ENCODE measurements at places on chromosomes 2 and 18.

GRCh38 chr18:44518091-44518615, 162.5 kb upstream of the SETBP1 start:
- no peaks in the 10 kb centered on the region for H3K4me1 ChIP-seq
- DNase-seq, result no peak
- no peak overlapping the region for H3K27ac ChIP-seq
- no peaks in the 10 kb centered on the region for H3K36me3 ChIP-seq
- no peaks in the 10 kb centered on the region for H3K27me3 ChIP-seq

- H3K4me1 ChIP-seq, result no peaks in the 10 kb centered on the region
- no peaks in the 10 kb centered on the region for H3K27me3 ChIP-seq
- no peak overlapping the region for H3K4me3 ChIP-seq
- no peak overlapping the region for H3K27ac ChIP-seq
- no peaks in the 10 kb centered on the region for H3K36me3 ChIP-seq
Measured at GRCh38 chr2:118889995-118890394, 42.5 kb upstream of the EN1 start.

DNA sequence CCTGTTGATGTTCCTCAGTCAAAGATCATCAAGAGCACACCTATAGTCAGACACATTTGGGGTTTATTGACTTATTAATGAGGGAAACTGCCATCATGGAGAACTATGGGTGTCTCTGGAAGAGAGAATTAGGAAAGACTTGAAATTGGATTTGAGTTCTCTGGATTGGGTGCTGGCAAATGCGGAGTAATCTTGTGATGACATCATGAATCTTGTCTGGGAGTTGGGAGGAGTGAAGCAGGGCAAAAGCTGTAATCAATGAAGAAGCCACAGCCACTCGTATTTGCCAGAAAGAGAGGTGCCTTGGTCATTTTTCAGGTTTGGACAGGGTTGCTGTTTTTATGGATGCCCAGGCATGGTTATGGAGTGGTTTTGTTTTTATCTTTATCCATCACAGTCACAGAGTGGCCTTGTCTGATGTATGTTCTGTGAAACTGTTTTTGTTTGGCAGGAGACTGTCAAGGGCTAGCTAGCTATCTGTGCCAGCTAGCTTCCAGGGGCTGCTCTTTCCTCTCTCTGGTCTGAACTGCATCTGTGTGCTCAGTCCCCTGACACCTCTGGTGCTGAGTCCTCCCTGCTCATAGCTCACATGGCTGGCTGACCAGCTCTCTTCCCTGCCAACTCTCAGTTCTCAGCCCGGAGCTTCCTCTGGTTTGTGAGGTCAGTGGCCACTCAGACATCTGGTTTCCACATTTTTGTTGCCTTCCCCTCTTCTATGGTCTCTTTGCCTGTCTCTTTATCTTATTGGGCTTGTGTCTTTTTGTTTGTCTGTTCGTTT, 193.4 kb upstream of the RMP24 start:
- H3K36me3 ChIP-seq, result no peaks in the 10 kb centered on the region
- H3K4me1 ChIP-seq, result no peaks in the 10 kb centered on the region

- peak overlapping the region; percentile 37 for H3K27ac ChIP-seq
- DNase-seq, result no peak
- peak overlapping the region; percentile 92 for H3K4me3 ChIP-seq
- peaks cover 29% of the 10 kb centered on the region for H3K4me1 ChIP-seq
- no peaks in the 10 kb centered on the region for H3K36me3 ChIP-seq
- H3K27me3 ChIP-seq, result peaks cover 15% of the 10 kb centered on the region
Measured at GRCh38 chr18:26546875-26547645, 1.3 kb downstream of the KCTD1 start.

GRCh38 chr2:100399714-100400113, 17.8 kb downstream of the CHST10 start:
- H3K4me1 ChIP-seq, result peaks cover 7% of the 10 kb centered on the region
- no peak for DNase-seq
- H3K27ac ChIP-seq, result no peak overlapping the region
- H3K27me3 ChIP-seq, result no peaks in the 10 kb centered on the region
- H3K4me3 ChIP-seq, result no peak overlapping the region

DNA sequence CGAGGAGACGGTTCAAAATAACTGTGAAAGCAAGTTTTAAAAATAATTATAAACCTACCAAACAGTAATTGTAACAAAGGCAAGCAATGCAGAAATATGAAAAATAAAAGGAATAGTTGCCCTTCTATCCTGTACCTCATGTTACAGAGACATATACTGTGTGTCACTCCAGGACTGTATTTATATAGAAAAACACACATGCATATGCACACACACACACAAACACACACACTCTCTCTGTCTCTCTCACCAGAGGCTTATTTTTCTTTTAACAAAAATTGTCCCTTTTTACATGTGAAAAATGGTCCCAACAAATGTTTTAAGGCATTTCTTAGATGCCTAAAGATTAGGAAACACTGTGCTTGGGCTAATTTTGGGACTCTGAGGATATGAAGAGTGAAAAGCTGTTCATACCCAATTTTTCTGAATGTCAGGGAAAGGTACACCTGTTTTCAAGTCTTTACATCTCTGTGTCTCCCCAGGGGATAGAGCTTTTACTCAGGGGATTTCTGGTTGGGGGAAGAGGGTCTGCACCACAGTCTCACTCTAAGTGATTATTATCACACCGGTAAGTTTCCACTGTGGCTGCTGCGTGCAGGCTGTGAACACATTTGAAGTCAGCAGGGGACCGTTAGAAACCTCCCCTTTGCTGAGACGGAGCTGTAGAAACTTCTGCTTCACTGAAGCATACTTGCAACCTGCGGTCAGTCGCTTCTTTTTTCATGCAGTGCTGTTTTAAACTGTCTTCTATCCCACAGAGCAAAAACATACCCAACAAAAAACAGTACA, 51.4 kb upstream of the SPAG16 start:
- no peak overlapping the region for H3K27ac ChIP-seq
- DNase-seq, result peak; percentile 18
- peaks cover 8% of the 10 kb centered on the region for H3K4me1 ChIP-seq
- H3K27me3 ChIP-seq, result peaks cover 35% of the 10 kb centered on the region

GRCh38 chr2:237060534-237061312, 25.0 kb upstream of the COPS8 start:
- H3K4me1 ChIP-seq, result peaks cover 4% of the 10 kb centered on the region
- H3K36me3 ChIP-seq, result no peaks in the 10 kb centered on the region
- H3K4me3 ChIP-seq, result no peak overlapping the region
- H3K27ac ChIP-seq, result no peak overlapping the region
- peaks cover 16% of the 10 kb centered on the region for H3K27me3 ChIP-seq

GRCh38 chr2:145957929-145958328, 1438.0 kb upstream of the ZEB2 start:
- H3K36me3 ChIP-seq, result no peaks in the 10 kb centered on the region
- no peaks in the 10 kb centered on the region for H3K4me1 ChIP-seq
- no peak for DNase-seq
- H3K27ac ChIP-seq, result no peak overlapping the region
- H3K27me3 ChIP-seq, result no peaks in the 10 kb centered on the region

GRCh38 chr2:226898121-226898520, 62.3 kb downstream of the RHBDD1 start:
- DNase-seq, result no peak
- H3K4me3 ChIP-seq, result no peak overlapping the region
- H3K36me3 ChIP-seq, result peaks cover 5% of the 10 kb centered on the region
- H3K27ac ChIP-seq, result no peak overlapping the region
- peaks cover 9% of the 10 kb centered on the region for H3K4me1 ChIP-seq
- H3K27me3 ChIP-seq, result no peaks in the 10 kb centered on the region

DNA sequence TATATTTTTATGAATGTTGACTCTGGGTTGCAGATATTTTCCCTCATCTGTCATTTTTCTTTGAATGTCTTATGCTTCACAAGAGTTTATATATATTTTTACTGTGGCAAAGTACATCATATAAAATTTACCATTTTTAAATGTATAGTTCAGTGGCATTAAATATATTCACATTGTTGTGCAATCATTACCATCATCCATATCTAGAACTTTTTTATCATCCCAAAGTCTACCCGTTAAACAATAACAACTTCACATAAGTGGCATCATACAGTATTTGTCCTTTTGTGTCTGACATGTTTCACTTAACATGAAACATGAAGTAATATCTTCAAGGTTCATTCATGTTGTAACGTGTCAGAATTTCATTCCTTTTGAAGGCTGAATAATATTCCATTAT, 24.5 kb downstream of the RAB3GAP1 start:
- peaks cover 8% of the 10 kb centered on the region for H3K36me3 ChIP-seq
- H3K27me3 ChIP-seq, result no peaks in the 10 kb centered on the region
- no peak overlapping the region for H3K4me3 ChIP-seq

DNA sequence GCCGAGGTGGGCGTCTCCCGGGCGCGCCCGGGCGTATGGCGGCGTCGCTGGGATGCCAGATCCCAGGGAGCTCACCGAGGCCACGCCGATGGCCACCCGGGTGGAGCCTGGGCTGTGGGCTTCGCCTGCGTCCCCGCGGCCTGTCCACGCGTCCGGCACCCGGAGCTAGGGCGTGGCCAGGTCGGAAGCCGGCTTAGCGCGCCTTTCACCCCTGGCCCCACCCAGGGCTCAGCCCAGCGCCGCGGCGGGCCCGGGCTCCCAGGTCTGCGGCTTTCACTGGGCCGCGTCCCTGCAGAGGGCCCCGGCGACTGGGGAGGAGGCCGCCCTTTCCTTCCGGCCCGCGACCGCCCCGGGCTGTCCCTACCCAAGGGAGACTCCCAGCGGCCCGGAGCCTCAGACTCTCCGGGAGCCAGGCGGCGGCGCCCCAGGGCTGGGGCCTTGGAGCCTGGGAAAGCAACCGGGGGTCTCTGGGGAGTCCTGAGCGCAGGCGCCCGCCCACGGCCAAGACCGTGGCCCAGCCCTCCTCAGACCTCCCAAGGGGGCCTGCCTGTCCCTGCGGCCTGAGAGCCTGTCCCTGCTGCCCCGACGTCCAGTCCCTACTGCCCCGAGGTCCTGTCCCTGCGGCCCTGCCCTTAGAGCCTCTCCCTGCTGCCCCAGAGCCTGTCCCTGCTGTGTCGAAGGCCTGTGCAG, 36.3 kb upstream of the ITM2C start:
- H3K27ac ChIP-seq, result no peak overlapping the region
- peaks cover 13% of the 10 kb centered on the region for H3K4me1 ChIP-seq
- H3K36me3 ChIP-seq, result peaks cover 6% of the 10 kb centered on the region
- DNase-seq, result no peak

DNA sequence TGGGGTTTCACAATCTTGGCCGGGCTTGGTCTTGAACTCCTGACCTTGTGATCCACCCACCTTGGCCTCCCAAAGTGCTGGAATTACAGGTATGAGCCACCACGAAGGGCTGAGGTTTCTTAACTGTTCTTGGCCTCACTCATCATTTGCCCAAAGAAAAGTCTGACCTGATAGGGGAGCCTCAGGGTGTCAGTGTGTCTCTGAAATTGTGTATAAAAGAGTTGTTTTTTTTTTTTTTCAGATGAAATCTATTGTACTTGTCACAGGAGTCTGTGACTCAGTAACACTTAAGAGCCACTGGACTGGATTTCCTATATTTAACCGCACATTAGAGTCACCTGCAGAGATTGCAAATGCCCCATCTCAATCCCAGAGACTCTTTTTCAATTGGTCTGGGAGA, 16.9 kb downstream of the PMAIP1 start:
- no peak for DNase-seq
- H3K4me1 ChIP-seq, result peaks cover 6% of the 10 kb centered on the region
- H3K4me3 ChIP-seq, result no peak overlapping the region

DNA sequence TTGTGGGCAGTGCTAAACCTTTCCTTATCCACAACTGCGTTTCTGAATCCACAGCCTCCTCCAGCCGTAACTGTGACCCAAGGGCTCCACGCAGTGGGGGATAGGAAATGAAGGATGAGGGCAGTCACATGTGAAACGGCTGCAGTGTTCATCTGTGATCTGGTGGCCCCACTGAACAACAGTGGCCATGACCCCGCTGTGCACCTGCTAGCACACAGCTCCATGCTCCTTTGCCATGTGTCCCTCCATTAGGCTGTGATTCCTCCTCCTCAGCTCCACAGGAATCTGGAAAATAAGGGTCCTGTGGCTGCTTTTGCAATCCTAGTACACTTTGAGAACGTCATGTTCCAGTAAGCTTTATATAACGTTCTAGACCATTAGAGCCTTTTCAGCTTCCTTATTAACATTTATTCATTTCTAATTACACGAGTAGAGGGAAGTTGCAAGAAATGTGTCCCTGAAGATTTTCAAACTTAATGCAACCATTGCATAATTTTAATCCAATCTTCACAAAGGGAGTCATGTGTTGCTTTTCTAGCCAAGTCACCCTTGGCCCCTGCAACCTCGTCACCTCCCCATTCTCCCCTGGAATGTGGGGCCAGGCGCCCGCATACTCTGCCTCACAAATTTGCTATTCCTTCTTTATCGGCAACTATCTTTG, 7.1 kb upstream of the NAPG start:
- peaks cover 9% of the 10 kb centered on the region for H3K4me1 ChIP-seq
- peaks cover 4% of the 10 kb centered on the region for H3K36me3 ChIP-seq
- H3K27ac ChIP-seq, result no peak overlapping the region
- no peak for DNase-seq
- no peak overlapping the region for H3K4me3 ChIP-seq

- peaks cover 4% of the 10 kb centered on the region for H3K4me1 ChIP-seq
- H3K36me3 ChIP-seq, result no peaks in the 10 kb centered on the region
- no peak overlapping the region for H3K4me3 ChIP-seq
- H3K27me3 ChIP-seq, result peaks cover 31% of the 10 kb centered on the region
Measured at GRCh38 chr2:1754461-1755170, 10.3 kb upstream of the PXDN start.

DNA sequence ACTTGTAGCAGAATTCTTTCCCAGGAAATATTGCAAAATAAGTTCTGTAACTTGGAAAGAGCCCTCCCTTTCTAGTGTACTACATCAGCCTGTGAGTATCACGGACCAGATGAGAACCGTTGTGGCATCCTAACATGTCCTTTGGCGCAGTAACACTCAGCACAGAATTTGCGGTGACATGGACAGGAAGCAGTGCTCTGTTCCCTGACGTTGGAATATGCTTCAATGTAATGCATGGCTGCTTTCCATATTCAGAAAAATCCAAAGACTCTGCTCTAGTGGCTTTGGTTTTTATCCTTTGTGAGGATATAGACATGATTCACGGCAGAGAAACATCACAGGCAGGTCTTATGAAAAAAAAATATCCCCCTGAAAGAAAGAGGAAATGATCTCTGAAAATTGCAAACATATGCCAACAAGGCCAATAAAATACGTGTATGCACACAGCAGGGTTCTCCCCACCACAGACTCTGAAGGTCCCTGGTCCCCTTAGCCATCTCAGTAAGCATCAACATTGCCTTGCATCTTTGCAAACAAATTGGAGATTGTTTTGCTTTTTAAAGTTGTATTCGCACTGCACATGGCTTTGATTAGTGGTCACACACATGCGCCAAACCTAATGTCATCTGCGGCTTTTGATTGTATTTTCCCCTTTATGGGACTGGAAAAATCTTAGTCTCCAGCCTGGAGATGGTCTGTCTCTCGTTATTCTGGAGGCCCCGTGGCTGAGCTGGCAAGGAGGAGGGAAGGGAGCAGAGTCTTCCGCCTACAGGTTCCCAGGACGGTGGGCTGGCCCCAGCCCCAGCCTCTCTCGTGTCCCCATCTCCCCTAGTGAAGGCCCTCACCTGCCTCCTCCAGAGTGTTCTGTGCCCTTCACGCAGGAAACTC, 122.9 kb downstream of the COPS8 start:
- no peak for DNase-seq
- H3K4me1 ChIP-seq, result no peaks in the 10 kb centered on the region
- peaks cover 23% of the 10 kb centered on the region for H3K27me3 ChIP-seq

- DNase-seq, result no peak
- H3K27me3 ChIP-seq, result peaks cover 4% of the 10 kb centered on the region
- no peak overlapping the region for H3K4me3 ChIP-seq
Measured at GRCh38 chr2:221385716-221386115, 186.4 kb downstream of the EPHA4 start.

Data from T-helper 17 cell (primary cell).